GM23248 (cell line): ENCODE measurements at places on chromosomes 6 and 20.
A peak's percentile ranks its signal among the peaks of the same experiment; 100 is the strongest.

DNA sequence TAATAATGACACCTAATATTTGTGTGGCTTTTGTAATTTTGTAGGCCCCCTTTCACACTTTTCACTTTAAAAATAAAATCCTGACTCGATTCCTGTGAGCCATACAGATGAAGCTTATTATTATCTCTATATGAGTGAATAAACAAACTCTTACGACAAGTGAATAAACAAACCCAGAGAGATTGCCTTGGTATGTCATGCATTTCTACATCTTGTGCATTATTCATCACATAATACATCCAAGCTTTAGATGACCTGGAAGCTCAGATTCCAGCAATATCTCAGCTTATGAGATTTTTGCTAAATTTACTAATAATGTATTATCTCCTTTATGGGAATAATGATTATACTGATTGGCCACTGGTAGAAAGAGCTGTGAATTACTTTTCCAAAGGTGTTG is 248.2 kb downstream of the TBX18 start:
- no peak for DNase-seq

DNA sequence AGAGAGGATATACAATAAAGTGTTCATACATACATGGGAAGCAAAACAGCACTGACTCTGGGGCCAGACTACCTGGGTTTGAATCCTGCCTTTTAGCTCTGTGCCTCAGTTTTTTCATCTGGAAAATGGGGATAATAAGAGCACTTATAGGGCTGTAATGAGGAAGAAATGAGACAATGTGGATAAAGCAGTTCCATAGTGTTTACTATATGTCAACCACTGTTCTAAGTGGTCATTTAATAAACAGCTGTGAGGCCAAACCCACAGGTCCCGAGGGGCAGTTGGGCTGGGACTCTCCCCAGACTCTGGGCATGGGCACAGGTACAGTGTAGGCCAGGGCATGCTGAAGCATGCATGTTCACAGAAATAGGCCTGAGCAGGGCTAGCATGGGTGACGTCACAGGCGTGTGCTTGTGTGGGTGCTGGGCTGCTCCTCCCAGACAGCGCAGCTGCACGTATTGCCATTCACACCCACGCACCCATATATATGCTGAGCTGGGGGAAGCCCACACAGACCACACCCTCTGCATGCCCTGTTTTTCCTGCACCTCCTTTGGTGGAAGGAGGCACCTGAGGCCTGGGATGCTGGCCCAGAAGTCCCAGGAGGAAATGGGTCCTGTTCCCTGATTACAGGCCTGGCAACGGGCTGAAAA is 3.5 kb upstream of the PLCG1 start:
- DNase-seq = no peak

- DNase-seq = no peak
Observed at GRCh38 chr6:54758340-54758739, 88.2 kb upstream of the FAM83B start.

- no peak for DNase-seq
Observed at GRCh38 chr20:47489448-47489872, 12.2 kb upstream of the NCOA3 start.

GRCh38 chr6:106963544-106963943 is 11.0 kb downstream of the CD24 start:
- DNase-seq = no peak

GRCh38 chr6:37822851-37823682 is 3.5 kb downstream of the ZFAND3 start:
- peak; percentile 59 for DNase-seq

- DNase-seq = peak; percentile 88
Observed at GRCh38 chr20:49866051-49866450, 49.3 kb downstream of the SPATA2 start.

GRCh38 chr6:9461188-9461587 is 953.7 kb downstream of the TFAP2A start:
- DNase-seq = no peak

DNA sequence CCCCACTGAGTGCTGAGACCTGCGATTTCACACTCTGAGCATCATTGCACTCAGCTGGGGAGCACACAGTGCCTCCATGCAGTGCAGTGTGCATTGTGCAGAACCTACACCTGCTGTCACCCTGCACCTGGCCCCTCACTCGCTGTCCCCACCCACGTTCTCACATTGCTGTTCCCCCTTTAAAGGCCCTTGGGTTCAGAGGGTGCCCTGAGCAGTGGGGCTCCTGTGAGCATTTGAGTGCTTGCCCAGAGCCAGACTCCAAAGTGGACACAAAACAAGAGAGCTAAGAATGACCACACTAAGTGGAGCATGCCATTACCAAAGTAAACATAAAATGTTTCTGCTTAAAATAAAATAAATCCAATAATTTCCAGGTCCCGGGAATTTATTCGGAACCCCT is 131.0 kb upstream of the CST7 start:
- DNase-seq = no peak

DNA sequence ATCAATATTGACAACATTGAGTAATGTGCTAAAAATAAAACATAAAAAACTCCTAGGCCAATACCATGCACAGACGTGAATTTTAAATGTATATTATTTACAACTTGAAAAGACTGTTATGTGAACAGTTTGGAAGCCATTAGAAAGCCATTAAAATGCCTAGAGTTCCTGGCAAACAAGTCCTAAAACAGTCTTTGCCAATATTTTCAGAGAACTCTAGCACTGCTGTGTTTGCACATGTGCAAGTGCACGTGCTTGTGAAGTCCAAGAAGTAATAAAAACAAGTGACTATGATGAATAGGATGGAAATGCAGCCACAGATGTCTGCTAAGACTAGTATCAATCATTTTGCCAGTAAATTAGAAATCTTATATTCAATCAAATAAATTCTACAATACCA is 1447.6 kb downstream of the GRIK2 start:
- DNase-seq = no peak

DNA sequence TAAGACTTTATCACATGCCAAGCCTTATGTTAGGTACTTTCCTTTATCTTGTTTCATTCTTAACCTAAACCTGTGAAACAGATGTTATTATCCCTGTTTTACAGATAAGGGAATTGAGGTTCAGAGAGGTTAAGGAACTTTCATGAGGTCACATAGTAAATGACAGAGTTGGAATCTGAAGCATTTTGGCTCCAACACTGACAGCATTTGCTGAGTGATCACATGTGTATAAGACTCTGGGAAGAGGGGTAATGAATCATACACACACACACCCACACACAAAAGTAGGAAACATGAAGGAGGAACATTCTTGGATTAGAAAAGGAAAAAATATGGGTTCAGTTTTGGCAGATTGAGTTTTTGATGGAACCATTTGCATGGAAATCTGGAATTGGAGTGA is 212.5 kb downstream of the GJA1 start:
- DNase-seq = peak; percentile 56

- DNase-seq = peak; percentile 10
Observed at GRCh38 chr20:15364781-15365180, 1027.4 kb upstream of the FLRT3 start.

GRCh38 chr6:167839755-167840154 is 13.0 kb downstream of the AFDN start:
- no peak for DNase-seq
